ENCODE measurements at places on chromosomes 7 and 10.

DNA sequence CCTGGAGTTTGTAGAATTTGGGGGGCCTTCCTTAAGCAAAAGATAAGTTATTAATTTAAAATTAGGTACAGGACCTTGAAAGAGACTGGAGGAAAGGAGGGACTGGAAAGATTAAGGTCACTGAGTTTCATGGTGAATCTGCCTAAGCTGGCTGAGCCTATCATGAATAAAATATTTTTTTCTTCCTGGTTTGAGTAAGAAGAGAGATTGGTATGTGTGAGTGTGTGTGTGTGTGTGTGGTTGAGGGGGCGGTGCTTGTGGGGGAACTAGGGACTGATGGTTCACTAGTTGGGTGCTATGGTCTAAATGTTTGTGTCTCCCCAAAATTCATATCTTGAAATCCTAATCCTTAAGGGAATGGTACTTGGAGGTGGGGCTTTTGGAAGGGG is 142.5 kb upstream of the PRKCQ start:
- peak; percentile 73 for DNase-seq

DNA sequence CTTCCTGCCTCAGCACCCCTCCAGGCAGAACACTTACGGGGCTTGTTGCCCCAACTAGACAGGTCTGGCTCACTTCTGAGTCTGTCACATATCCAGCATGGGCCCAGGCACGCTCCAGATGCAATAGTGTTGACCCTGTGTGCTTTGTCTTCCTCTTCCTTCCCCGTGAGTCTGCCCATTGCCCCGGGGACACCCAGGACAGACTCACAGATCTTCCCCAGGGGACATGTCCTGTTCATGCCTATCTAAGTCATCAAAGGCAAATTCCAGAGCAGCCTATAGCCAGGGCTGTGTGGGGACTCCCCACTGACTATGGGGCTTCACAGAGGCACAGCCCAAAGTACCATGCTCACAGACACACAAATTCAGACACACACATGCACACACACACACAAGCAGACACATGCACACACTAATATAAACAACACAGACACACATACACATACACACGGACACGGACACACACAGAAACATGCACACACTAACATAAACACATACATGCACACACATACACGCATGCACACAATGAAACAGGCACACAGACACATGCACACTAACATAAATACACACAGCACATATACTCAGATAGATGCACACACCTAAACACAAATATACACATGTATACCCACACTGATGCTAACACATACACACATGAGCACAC is 175.8 kb downstream of the KCNMA1 start:
- no peak for DNase-seq

- peak; percentile 61 for DNase-seq
These were observed 160.0 kb downstream of the SLIT1 start for GRCh38 chr10:97025613-97026242.

DNA sequence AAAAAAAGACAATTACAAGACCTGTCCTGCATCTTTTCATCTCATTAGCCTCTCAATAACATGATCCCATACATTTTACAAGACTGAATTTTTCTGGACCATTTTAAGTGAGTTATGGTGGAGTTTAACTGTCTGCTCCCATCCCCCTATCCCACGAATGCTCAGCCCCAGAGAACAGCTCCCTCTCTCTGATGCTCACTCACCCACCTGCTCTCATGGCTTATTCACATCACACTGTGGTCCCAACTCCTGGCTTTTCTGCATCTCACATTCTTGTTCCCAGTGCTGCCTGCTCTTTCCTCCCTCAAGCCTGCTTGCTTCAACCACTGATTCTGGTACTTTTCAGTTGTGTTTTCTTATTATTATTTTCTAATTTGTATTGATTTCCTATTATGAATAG is 20.4 kb upstream of the CCSER2 start:
- no peak for DNase-seq

DNA sequence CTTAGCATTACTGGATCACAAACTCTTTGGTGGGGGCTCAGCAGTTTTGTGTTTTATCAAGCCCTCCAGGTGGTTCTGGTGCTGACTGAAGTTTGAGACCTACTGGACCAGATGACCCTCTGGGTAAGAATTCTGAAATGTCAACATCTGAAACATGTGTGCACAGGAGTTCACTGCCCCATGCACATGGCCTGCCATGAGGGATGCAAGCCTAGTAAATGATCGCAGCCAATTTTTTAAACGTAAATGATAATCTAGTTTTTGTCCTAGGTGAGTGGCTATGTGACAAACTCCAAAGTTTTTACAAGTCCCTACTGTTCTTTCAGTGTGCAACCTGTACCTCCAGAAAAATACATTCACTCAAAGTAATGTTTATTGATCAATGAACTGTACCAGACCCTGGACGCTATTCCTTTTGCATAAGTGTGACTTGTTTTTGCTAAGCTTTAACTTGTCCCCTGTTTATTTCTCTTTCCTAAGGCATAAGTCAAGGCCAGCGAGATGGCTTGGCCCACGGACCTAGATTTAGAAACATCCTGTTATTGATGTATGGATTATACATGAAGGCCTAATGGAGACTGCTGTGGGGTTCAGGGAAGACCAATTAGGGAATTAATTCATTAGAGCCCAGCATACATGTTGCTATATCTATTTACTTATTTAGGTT is 531.1 kb downstream of the LRMDA start:
- no peak for DNase-seq

GRCh38 chr7:4065190-4065589 is 616.9 kb upstream of the FOXK1 start:
- no peak for DNase-seq

GRCh38 chr10:115654961-115655360 is 561.8 kb downstream of the ATRNL1 start:
- peak; percentile 36 for DNase-seq

GRCh38 chr10:15209827-15210509 is 41.5 kb upstream of the NMT2 start:
- DNase-seq = peak; percentile 82

DNA sequence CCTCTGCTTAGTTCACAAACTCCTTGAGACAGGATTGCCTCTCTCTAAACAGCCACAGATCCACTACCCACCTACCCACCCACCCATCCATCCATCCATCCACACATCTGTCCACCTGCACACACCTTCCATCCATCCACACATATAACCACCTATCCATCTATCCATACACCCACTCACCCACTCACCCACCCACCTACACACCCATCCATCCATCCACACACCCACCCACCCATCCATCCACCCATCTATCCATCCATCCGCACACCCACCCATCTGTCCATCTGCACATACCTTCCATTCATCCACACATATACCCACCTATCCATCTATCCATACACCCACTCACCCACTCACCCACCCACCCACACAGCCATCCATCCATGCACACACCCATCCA is 9.7 kb downstream of the TECPR1 start:
- DNase-seq = no peak

DNA sequence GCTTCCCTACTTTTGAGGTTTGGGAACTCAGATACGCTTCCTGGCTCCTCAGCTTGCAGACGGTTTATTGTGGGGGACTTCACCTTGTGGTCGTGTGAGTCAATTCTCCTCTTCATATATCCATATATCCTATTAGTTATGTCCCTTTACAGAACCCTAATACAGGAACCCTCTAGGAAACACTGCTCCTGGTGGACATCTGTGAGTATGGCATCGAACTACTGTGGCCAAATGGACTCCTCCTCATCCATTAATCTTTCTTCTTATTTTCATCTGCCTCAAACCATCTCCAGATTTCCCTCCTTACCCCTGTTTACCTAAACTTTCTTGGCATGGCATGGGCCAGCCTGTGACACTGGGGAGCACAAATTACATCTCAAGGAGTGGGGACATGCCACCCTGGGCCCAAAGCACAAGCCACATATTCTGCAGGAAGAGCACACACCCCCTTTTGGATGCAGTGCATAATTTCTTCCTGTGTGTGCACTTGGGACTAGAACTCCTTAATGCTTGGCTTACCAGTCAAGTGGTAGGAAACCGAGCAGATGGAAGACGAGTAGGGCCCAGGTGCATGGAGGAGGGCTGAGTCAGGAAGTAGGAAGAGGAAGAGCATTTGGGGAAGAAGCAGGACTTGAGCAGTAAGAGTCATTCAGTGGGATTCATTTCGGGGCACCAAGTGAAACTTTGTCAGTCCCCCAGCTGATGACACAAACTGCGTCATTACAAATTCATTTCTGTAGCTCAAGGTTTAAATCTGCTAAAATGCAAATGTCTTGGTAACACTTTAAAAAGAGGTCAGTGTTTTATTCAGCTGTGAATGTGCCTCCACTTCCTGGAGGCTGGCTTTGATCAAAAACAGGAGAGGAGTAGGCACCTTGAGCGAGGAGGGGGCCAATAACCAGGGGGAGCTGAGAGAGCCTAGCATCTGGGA is 80.8 kb upstream of the PLXNA4 start:
- DNase-seq = peak; percentile 31

- peak; percentile 10 for DNase-seq
These were observed 32.8 kb upstream of the SFTPD start for GRCh38 chr10:79981450-79982361.

DNA sequence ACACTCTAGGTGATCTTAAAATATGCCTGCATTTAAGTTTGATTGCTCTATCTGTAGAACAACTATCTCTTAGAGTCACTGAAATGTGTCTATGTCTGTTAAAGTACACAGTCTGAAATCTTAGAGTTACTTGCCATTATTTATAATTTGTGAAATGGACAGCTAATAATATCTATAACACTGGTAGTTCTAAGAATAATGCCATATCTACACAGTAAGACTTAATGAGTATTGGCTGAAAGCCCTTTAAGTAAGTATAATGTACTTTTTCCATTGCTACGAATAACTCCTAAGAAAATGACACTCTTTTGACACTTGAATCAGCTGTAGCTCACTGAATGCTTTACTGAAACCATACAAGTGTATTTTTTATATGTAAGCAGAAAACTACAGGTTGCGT is 567.4 kb upstream of the PCDH15 start:
- no peak for DNase-seq

DNA sequence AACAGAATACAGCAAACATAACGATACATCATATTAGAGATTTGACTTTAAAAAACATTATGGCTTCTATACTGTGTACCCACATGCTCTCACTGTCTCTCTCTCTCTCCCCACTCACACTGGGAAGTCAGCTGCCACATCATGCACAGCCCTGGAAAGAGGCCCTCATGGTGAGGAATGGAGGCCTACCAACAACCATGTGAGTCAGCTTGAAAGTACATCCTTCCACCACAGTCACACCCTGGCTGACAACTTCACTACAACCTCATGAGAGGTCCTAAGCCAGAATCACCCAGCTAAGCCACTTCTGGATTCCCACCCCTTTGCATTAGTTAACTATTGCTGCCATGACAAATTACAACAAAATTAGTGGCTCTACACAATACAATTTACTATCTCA is 23.3 kb upstream of the GPR22 start:
- DNase-seq = peak; percentile 87

- DNase-seq = no peak
These were observed 25.4 kb downstream of the AIFM2 start for GRCh38 chr10:70106958-70107791.
